ENCODE measurements at places on chromosomes 2 and 18. TPM values are rescaled to one million over a fixed set of nuclear protein-coding genes. Genes with fewer than 3 reads are reported as not detected.

IL36G gene
- total RNA-seq = not detected

DSG1 gene
- not detected for total RNA-seq

AP1S3 gene
- 9.6 TPM for total RNA-seq

PAX3 gene
- 7.6 TPM for total RNA-seq

MOCOS gene
- total RNA-seq = 4.7 TPM

ERLEC1 gene
- 38.6 TPM for total RNA-seq

KYNU gene
- total RNA-seq = 1.3 TPM

RIT2 gene
- not detected for total RNA-seq

CNOT9 gene
- 31.3 TPM for total RNA-seq

ARHGEF4 gene
- total RNA-seq = 0.90 TPM

VAMP5 gene
- 97.5 TPM for total RNA-seq

NAGK gene
- total RNA-seq = 73.1 TPM

IL18R1 gene
- 1.1 TPM for total RNA-seq
